ENCODE measurements at places on chromosomes 6 and 20. TPM values are rescaled to one million over a fixed set of nuclear protein-coding genes. Genes with fewer than 3 reads are reported as not detected.
A peak's percentile ranks its signal among the peaks of the same experiment; 100 is the strongest.

TRIM15 gene
- total RNA-seq, result not detected

GRCh38 chr6:91669154-91669870 is 1082.4 kb upstream of the MAP3K7 start:
- H3K4me1 ChIP-seq, result no peaks in the 10 kb centered on the region
- DNase-seq, result no peak
- H3K4me3 ChIP-seq, result no peak overlapping the region
- no peaks in the 10 kb centered on the region for H3K36me3 ChIP-seq
- no peaks in the 10 kb centered on the region for H3K27me3 ChIP-seq
- no peak overlapping the region for H3K27ac ChIP-seq

GRCh38 chr6:111427341-111428116 is 55.5 kb downstream of the REV3L start:
- H3K27ac ChIP-seq, result no peak overlapping the region
- H3K36me3 ChIP-seq, result no peaks in the 10 kb centered on the region
- peaks cover 24% of the 10 kb centered on the region for H3K4me1 ChIP-seq
- DNase-seq, result no peak
- peak overlapping the region; percentile 17 for H3K4me3 ChIP-seq

BPIFB4 gene
- total RNA-seq, result not detected

OVOL2 gene
- 0.71 TPM for total RNA-seq

TINAG gene
- total RNA-seq, result not detected

DNA sequence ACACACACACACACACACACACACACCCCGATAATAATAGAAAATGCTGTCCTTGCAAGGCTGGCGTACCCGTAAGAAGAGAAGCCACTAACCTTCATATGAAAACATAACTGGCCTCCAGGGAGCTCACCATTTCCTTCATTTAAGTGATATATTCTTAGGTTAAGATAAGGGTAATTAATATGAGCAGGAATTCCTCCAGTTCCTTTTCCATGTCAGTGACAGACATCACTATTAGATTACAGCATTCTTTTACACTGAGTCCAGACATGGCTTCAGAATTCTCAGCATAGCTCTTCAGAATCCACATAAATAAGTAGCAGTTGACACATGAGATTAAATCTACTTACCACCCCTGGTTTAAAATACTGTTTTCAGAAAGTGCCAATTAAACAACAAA is 121.9 kb downstream of the SIM1 start:
- no peak for DNase-seq
- H3K4me3 ChIP-seq, result no peak overlapping the region
- H3K27ac ChIP-seq, result no peak overlapping the region
- no peaks in the 10 kb centered on the region for H3K27me3 ChIP-seq
- H3K4me1 ChIP-seq, result peaks cover 30% of the 10 kb centered on the region

DNA sequence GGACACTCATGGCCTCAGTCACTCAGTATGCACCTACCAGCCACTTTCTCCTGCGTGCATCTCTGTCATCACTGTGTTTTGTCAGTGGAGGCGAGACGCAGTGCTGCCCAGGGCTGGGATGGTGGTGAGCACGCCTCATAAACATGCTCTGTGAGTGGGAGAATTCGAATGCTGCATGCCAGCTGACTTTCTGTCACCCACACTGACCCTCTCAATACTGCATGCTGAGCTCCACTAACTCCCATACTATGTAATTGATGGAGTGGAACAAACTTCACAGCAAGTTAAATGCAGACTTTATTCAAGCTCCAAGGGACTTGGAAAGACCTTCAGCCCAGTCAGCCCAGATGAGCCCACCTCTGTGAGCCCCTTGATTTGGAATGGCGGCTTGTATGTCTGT is 22.7 kb upstream of the GGTLC1 start:
- no peak overlapping the region for H3K4me3 ChIP-seq
- no peaks in the 10 kb centered on the region for H3K4me1 ChIP-seq
- H3K27ac ChIP-seq, result no peak overlapping the region
- no peaks in the 10 kb centered on the region for H3K27me3 ChIP-seq
- no peak for DNase-seq

- no peak overlapping the region for H3K27ac ChIP-seq
- no peak overlapping the region for H3K4me3 ChIP-seq
- DNase-seq, result no peak
- no peaks in the 10 kb centered on the region for H3K4me1 ChIP-seq
- H3K27me3 ChIP-seq, result no peaks in the 10 kb centered on the region
Observed at GRCh38 chr6:19999319-20000191, 162.4 kb downstream of the ID4 start.

DNA sequence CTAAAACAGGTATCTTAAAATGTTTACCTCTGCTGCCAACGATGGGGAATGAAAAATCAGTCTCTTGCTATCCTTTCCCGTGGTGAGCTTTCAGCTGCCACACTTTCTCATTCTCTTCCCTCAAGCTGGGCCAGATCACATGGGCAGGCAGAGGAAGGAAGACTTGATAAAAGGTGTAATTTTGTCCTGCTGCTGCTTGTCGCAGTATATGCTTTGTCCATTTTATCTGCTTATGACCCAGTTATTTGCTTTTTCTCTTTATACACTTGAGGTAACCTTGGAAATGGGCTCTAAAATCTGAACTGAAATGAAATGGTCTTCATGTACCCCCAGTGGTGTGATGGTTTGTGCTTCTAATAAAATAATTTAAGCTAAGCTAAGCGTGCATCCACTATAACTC is 695.9 kb upstream of the FLRT3 start:
- H3K4me1 ChIP-seq, result no peaks in the 10 kb centered on the region
- no peaks in the 10 kb centered on the region for H3K27me3 ChIP-seq

GRCh38 chr20:2799688-2800520 is 523 bp downstream of the CPXM1 start:
- no peak for DNase-seq
- H3K4me1 ChIP-seq, result peaks cover 11% of the 10 kb centered on the region
- no peak overlapping the region for H3K27ac ChIP-seq

DNA sequence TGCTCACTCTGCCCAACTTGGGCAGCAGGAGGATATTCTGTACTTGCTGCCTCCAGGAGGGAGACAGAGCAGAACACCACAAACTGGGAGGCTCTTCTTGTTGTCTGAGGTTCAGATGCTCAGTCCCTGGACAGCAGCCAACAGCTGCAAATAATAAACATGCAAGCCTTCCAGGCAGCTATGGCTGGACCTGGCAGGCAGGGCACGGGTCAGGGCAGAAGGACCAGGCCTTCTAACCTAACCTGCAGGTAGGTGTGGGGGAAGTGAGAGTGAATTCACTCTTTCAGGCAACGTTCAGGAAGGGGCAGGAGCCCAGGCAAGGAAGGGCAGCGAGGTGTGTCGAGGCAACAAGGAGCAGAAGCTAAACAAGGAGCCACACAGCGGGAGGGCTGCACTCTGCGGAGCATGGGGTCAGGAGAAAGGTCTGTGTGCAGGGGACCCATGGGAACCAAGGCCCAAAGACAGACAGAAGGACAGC is 31.5 kb downstream of the NINL start:
- no peak overlapping the region for H3K27ac ChIP-seq
- DNase-seq, result no peak
- H3K27me3 ChIP-seq, result no peaks in the 10 kb centered on the region
- H3K4me1 ChIP-seq, result peaks cover 12% of the 10 kb centered on the region
- no peak overlapping the region for H3K4me3 ChIP-seq

GRCh38 chr20:46253391-46253790 is 54.9 kb downstream of the CDH22 start:
- no peaks in the 10 kb centered on the region for H3K4me1 ChIP-seq
- no peak overlapping the region for H3K27ac ChIP-seq
- no peak for DNase-seq
- H3K36me3 ChIP-seq, result no peaks in the 10 kb centered on the region

FRK gene
- total RNA-seq, result 16.0 TPM

DNA sequence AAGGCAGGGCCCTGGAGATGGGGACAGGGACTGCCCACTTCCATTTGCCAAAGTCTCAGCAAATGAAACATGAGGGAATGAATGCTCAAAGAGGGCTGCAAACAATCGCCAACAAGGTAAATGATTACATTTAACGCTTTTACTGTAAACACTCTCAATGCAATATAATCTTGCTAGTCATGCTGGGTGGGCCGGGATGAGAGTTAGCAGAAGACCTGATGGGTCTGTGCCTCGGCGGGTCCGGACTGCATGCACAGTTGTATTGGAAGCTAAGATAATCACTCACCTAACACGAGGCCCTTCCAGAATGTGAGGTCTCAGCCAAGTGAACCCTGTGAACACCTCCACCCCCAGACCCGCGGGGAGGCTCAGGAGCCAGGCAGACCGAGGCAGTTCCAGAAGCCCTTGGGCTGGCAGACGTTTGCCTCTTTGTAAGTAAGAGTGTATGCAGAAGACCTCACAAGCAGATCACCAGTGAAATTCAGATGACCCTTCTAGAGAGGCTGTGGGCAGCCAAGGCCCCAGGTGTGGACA is 4.7 kb upstream of the SLCO4A1 start:
- no peaks in the 10 kb centered on the region for H3K27me3 ChIP-seq
- no peak for DNase-seq
- no peak overlapping the region for H3K27ac ChIP-seq
- H3K4me3 ChIP-seq, result no peak overlapping the region
- no peaks in the 10 kb centered on the region for H3K36me3 ChIP-seq

SIRPA gene
- 29.5 TPM for total RNA-seq

GRCh38 chr20:57625181-57625958 is 5.1 kb upstream of the ZBP1 start:
- no peaks in the 10 kb centered on the region for H3K27me3 ChIP-seq
- H3K36me3 ChIP-seq, result no peaks in the 10 kb centered on the region
- no peak overlapping the region for H3K4me3 ChIP-seq
- no peak overlapping the region for H3K27ac ChIP-seq
- DNase-seq, result no peak

DNA sequence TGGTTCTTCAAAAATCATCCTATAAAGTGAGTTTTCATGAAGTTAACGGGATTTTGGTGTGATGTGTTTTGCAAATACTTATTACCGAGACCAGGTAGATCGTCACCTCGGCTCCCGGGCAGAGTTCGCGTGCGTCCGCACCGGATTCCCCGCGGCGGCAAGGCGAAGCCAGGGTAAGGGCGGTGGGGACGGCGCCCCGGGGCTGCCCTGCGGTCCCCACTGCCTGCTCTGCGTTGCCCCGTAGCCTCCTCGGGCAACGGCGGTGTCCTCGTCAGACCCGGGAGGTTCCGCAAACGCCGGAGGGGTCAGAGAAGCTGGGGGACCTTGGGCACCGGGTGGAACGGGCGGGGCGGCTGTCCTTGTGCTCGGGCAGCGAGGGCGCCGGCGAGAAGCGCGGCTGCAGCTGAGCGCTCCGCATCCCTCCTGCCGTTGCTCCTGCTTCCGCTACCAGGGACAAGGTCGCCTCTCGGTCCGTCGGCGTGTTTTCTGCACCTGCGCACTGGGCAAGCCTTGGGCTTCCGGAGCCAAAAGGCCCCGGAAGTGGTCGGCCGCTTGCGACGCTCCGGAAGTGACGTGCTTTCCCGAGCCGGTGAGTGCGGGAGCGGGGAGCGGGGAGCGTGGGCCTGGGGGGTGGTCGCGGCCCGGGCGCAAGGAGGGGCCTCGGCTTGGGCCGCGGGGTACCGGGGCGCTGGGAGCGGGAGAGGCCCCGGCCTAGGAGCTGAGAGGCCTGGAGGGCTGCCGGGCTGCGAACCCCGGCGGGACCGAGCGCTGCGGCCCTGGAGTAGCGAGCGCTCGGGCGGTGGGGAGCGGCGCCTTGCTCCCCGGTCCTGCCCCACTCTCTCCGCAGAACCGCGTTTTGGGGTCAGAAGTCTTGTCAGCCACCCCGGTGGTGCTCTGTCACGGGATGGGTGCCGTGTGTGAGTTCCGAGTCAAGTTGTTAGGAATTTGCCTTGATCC is at the start of gene MTG2:
TSS of gene MTG2 (plus strand) at position 560 of the 957 bp plus-strand sequence. CDS start 10,393 bp downstream, outside the sequence.
- no peaks in the 10 kb centered on the region for H3K27me3 ChIP-seq
- peak within 1 kb of the TSS; percentile 84 for H3K4me3 ChIP-seq
- DNase-seq, result peak; percentile 68
- no peaks in the 10 kb centered on the region for H3K36me3 ChIP-seq

GRCh38 chr6:131107151-131107550 is 28.1 kb upstream of the AKAP7 start:
- no peak overlapping the region for H3K27ac ChIP-seq
- no peaks in the 10 kb centered on the region for H3K36me3 ChIP-seq
- H3K27me3 ChIP-seq, result no peaks in the 10 kb centered on the region
- no peak for DNase-seq
- no peak overlapping the region for H3K4me3 ChIP-seq
- H3K4me1 ChIP-seq, result no peaks in the 10 kb centered on the region

DNA sequence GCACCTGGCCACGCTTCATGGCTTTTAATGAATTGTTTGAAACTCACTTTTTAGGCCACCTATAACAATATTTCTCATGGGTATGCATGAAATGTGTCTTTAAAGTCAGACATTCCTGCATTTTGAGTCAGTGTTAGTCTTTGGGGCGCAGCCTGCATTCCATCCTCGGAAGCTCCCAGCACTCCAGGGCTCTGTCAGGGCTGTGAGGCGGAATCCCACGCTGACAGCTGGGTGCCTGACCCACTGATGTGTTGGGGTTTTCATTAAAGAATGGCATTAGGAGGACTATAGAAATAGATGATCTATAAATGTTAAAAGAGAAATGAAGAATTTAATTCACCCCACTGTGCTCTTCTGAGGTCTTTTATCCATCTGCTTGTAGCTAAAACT is 16.2 kb upstream of the CLDN20 start:
- H3K4me3 ChIP-seq, result no peak overlapping the region
- no peak overlapping the region for H3K27ac ChIP-seq
- no peak for DNase-seq
- no peaks in the 10 kb centered on the region for H3K27me3 ChIP-seq

GRCh38 chr6:42661540-42662153 is 60.8 kb downstream of the PRPH2 start:
- DNase-seq, result peak; percentile 40
- peaks cover 39% of the 10 kb centered on the region for H3K36me3 ChIP-seq
- H3K4me1 ChIP-seq, result no peaks in the 10 kb centered on the region
- H3K27ac ChIP-seq, result no peak overlapping the region
- H3K27me3 ChIP-seq, result no peaks in the 10 kb centered on the region
- no peak overlapping the region for H3K4me3 ChIP-seq

GRCh38 chr6:33604941-33605854 is 15.9 kb upstream of the ITPR3 start:
- no peaks in the 10 kb centered on the region for H3K27me3 ChIP-seq
- H3K4me1 ChIP-seq, result no peaks in the 10 kb centered on the region
- no peaks in the 10 kb centered on the region for H3K36me3 ChIP-seq
- no peak for DNase-seq
- no peak overlapping the region for H3K4me3 ChIP-seq

- H3K27ac ChIP-seq, result no peak overlapping the region
- H3K36me3 ChIP-seq, result no peaks in the 10 kb centered on the region
- H3K4me1 ChIP-seq, result no peaks in the 10 kb centered on the region
Observed at GRCh38 chr6:624979-625378, 31.9 kb downstream of the HUS1B start.

DNA sequence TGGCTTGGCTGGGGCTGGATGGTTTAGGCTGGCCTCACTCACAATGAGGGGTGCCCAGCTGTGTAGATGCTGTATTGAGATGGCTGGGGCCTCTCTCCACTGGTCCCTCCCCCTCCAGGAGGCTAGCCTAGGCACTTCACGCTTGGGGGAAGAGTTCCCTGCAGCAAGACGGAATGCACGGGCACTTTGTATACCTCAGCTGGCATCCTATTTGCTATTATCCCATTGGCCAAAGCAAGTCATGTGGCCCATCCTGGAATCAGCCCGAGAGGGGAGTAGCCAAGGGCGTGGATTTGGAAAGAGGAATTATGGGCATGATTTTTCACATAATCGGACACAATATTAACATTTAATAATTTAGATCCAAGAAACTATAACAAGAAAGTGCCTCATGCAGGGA is 64.3 kb downstream of the ISM1 start:
- no peaks in the 10 kb centered on the region for H3K27me3 ChIP-seq
- H3K27ac ChIP-seq, result no peak overlapping the region
- H3K4me1 ChIP-seq, result no peaks in the 10 kb centered on the region
- no peaks in the 10 kb centered on the region for H3K36me3 ChIP-seq

SIGLEC1 gene
- total RNA-seq, result 12.2 TPM

Measured in thoracic aorta (tissue), 2 donors.